GOT3 (cell line): ENCODE measurements at places on chromosomes 11 and 22.
A peak's percentile ranks its signal among the peaks of the same experiment; 100 is the strongest.

DNA sequence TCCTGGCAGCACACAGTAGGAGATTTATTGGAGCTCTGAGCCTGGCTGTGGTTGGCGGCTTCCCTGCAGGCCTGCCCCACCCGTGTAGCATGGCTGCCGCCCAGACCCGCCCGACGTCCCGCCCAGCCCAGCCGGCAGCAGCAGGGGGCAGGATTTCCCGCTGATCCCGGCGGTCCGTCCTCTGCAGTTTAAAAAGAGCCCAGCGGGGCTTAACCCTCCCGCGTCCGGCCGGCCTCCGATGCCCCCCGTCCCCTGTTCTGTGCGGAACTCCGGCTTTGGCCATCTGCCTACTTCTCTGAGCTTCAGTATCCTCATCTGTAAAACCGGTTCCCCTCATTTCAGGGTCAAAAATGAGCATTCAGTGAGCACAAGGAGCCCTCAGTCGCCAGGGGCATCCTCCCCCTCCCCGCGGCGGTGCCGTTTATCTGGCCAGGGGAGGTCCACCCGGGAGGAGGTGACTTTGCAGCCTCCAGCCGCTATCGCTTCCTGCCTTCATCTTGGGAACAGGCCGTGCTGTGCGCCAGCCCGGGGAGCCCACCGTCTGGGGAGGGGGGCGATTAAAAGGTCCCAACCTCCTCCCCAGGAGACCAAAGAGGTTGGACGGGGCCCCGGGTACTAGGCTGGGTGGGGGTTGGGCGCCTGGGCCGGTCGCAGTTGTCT, at the start of gene GAS2L1:
Gene GAS2L1, plus strand, starts transcription at position 476 of the 660 bp plus-strand sequence. CDS start 1,456 bp downstream, outside the sequence.
- DNase-seq, result peak; percentile 25

GRCh38 chr11:113977071-113977490, 2.2 kb downstream of the HTR3A start:
- DNase-seq, result no peak

GRCh38 chr22:20218987-20219386, 49.1 kb downstream of the RTN4R start:
- DNase-seq, result no peak

DNA sequence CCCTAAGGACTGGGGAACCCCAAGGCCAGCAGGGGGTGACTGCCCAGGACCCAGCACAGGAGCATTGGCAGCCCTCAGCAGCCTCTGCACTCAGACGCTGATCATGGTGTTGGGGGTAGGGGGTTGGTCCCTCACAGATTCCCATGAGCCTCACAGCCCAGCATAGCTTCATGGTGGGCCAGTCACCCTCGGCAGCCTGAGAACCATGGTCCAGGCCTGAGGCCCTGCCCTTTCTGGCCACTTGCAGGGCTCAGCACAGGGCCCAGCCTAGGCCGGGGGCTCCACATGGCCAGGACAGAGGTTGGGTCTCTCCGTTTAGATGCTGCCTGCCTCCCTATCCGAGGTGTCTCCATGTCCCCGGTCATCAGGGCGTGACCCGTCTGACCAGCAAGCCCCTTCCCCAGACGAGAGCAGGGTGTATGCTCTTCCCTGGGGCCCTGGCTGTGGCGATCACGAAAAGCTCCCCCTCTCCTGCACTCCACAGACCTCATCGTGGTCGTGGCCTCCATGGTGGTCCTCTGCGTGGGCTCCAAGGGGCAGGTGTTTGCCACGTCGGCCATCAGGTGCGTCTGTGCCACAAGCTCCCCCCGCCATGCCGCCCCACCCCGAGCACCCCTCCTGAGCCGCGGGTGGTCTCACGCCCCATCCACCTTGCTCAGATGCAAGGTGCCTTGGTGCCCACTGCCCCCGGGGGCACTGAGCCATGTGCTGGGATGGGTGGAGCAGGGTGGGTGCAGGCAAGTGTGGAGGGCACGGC, 126.2 kb downstream of the KCNQ1 start:
- no peak for DNase-seq

DNA sequence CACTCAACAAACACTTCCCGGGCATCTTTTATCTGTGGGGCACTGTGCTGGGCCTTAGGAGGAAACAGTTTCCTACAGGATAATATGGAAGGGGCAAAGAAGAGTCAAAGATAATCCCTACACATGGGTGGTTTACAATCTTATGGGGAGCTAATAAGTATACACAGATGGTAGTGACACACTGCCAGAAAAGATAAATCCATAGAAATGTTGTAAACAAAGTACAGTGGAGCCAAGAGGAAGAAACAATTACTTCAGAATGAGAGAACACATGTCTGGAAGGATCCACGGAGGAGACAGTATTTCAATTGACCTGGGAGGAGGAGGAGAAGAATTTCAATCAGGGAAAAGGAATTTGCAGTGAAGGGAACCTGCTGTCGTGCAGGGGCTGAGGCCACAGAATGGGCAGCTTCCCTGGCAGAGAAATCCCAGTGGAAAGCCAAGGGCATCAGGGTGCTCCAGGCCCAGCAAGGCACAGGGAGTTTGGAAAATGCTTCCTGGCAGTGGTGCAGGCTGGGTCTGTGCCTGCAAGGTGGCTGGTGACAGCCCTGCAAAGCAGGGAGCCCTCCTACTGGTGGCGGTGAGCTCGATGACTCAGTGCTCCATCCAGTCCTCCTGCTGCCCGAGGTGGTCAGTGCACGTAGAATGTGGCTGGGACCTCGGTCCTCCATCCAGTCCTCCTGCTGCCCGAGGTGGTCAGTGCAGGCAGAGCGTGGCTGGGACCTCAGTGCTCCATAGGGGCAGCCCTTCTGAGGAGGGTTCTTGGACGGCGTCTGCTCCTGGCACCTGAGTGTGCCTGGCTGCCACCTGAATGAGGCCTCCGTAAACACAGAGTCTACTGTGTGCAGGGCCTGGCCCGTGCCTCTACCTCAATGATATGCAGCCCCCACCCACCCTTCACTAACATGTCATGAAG, 444.3 kb upstream of the B3GAT1 start:
- DNase-seq, result no peak

DNA sequence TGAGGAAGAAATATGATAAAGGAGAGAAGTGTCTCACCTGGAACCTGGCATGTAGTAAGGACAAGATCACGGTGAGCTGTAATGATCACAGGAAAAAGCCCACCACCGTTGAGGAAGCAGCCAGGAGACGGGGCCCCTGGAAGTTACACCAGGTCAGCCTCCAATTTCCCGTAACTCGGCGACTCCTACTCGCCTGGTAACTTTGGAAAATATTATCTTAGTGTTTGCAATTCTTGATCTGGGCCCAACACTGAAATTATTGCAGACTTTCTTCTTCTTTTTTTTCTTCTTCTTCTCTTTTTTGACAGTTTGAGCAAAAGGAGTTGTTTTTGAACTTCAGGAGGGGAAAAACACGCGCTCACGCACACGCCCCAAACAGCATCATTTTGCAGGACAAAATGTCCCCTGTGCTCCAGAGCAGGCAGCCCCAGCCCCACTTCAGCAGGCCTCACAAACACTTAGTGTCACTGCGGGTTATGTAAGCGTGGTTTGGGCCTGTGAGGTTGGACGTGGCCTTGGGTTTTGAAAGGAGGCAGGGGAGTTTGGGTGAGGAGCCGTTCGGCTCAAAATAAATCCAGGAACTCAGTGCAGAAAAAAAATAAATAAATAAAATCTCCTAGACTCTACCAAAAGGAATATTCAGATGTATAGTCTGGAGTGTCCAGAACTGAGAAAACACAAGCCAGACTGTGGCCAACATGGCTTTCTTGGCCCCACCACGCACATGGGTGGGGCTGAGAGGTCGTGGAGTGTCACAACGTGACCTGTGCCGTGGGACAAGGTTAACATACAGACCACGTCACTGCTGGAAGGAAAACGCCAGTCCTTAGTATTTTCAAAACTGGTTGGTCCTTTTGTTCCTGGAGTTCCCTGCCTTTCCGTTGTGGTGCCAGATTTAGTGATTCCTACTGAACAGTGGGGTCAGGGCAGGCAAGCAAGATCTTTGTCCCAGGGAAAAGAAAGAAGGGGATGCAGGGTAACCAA, 26.3 kb upstream of the MN1 start:
- no peak for DNase-seq

DNA sequence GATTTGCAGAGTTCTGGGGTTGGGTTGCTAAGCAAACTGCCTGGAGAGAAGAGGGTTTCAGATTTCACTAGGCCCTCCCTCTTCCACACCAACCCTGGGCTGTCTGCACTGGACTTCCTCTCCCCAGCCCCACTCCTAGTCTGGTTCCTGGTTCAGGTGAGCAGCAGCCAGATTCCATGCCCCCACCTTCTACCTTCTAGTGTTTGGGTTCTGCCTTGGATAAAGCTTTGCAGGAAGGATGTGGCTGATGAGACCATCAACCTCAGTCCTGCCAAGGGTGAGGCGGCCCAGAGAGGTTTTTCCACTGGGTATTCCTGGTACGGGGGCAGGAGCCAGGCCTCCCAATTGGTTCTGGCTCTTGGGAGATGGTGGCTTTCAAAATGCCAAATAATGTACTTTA, 68.3 kb downstream of the BCR start:
- DNase-seq, result no peak

- DNase-seq, result no peak
Measured at GRCh38 chr22:39233710-39234471, 10.9 kb downstream of the PDGFB start.

DNA sequence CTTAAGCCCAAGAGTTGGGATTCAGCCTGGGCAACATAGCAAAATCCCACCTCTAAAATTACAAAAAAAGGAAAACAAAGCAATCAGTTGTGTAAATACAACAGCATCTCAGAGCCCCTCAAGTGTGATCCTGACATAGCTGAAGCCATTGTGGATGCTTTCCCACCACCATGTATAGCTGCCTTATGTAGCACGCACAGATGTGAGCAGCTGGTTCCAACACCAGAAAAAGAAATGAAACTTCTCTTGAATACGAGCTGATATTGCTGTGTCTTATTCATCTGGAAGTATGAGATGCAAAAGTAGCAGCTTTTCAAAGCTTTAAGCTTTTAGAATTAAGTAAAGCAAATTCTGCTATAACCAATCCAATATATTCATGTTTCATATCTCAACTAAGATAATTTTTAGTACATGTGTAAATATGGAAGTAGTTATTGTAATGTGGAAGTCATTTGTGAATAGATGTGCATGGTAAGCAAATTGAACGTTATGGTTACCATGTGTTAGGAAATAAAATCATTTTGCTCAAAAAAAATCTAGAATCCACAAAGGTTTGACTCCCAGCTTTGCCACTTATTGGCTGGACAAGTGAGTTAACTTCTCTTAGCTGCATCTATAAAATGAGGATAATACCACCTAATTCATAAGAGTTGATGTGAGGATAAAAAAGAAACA, 63.2 kb downstream of the SGSM3 start:
- no peak for DNase-seq

DNA sequence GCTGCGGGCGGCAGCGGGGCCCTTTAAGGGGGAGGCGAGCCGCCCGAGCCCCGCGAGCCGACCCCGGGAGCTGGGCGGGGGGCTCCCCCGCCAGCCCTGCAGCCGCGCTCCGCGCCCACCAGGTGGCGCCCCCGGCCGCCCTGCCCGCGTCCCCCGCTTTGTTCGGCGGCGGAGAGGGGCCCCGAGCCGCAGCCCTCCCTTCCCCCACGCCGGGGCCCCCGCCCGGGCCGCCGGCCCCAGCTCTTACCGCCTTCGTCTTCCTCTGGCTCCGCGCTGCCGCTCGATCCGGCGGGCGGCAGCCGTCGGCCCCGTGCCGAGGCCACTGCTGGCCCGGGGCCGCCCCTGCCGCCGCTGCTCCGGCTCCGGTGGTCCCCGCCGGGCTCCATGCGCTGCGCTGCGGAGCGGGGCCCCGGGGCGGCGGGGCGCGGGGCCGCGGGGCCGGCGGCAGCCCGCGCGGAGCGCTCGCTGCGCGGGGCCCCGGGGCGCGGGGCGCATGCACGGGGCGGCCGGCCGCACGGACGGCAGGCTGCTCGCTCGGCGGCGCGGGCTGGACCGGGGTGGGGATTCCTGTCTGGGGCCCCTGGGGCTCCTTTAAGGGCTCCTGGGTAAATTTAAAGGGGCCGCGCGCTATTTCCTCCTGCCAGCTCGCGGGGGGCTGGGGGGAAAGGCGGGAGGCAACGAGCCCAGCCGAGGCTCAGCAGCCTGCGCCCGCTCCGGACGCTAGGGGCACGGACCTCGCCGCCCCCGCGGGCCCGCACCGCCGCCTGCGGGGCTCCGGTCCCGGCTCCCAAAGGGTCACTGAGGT, at the start of gene ZFTA:
Gene ZFTA, minus strand, starts transcription at position 539 of the 805 bp plus-strand sequence. Its CDS starts 153 bp downstream, at position 386.
- no peak for DNase-seq

DNA sequence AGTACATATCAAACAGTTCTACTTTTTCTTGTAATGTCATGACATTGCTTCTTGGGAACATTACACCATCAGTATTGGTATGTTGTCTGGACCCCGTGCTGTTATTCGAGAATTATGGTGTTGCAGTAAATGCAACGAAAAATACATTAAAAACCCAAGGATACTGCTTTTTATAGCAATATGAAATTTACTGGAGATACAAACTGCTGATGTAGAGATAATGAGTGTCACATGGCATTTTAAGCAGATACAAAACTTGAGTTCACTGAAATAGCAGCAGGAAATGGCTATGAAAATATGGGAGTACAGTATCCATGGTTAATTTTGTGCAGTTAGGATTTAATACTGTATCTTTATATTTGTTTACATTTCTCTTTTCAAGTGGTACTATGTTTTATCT, 7.4 kb upstream of the CARD16 start:
- no peak for DNase-seq

DNA sequence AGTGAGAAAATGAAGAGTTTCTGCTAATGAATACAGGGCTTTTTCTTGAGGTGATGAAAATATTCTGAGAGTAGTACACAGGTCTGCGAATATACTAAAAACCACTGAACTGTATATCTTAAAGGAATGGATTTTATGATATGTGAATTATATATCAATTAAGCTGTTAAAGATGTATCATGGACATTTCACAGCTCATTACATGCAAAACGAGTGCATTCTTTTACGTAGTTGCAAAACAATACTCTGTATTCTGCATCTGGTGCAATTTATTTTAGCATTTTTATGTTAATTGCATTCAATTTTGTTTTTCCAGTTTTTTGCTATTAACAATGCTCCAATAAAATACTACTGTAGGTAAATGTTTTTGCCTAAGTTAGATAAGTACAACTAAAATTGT, 411.6 kb downstream of the DYNC2H1 start:
- DNase-seq, result no peak

- DNase-seq, result no peak
Measured at GRCh38 chr11:130388607-130389205, 39.7 kb downstream of the ADAMTS8 start.

GRCh38 chr11:72591785-72592502, 82.3 kb downstream of the PDE2A start:
- DNase-seq, result no peak

- no peak for DNase-seq
Measured at GRCh38 chr11:63603180-63603518, 11.1 kb downstream of the PLAAT3 start.
